CD4-positive, alpha-beta T cell treated with Interleukin-12 subunit alpha and Interleukin-12 subunit beta, for 1 hour (primary cell): ENCODE measurements at places on chromosomes 7 and 10.

DNA sequence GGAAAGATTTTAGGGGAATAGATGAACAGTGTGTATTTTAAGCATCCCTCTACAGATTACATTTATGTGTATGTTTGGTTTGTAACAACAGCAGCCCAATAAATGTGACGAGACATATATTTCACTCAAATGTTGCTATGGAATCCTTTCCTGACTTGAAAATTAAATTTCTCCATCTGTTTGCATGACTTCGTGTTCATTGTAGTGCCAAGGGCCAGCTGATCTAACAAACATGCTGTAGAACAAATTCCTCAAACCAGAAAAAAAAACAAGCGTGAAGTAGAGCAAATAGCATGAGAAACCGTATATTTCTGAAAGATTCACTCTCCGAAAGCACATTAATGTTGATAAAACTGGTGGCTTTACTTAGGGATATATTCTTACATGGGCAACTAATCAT is 87.8 kb downstream of the NRCAM start:
- DNase-seq, result no peak

DNA sequence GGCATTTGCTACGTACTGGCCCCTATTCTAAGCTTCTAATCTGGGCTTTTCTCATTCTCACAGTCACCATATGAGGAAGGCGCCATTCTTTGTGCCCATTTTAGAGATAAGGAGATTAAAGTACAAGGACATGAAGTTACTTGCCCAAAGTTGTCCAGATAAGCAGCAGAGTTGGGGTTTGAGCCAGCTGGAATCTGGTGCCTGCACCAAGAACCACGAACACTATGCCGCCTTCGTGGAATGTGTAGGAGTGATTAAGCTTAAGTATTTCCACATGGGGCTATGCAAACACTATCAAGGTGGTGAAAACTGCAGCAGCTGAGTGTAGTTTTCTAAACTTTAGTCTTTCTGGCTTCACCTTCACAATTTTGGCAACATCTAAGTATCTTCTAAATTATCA is 342.7 kb upstream of the ETV1 start:
- DNase-seq, result no peak

GRCh38 chr7:45407730-45408408 is 166.3 kb upstream of the ADCY1 start:
- DNase-seq, result no peak

DNA sequence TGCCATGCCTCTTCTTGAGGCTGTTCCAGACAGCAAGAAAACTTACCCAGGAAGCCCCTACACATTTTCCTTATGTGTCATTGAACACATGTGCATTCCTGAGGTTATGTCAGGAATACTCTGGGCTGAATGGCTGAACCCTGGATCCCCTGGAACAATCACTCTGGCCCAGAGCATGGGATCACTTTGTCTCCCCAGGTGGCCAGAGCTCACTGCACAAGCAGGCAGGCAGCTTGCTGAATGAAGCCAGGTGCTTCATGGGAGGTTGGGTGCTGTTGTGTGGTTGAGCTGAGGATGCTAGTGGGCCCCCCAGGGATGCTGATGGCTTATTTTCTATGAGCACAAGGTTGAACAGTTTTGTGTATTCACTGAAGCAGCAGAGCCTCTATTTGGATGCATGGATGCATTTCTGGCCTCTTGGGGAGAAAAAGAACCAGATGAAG is 54.7 kb upstream of the NPTX2 start:
- no peak for DNase-seq

DNA sequence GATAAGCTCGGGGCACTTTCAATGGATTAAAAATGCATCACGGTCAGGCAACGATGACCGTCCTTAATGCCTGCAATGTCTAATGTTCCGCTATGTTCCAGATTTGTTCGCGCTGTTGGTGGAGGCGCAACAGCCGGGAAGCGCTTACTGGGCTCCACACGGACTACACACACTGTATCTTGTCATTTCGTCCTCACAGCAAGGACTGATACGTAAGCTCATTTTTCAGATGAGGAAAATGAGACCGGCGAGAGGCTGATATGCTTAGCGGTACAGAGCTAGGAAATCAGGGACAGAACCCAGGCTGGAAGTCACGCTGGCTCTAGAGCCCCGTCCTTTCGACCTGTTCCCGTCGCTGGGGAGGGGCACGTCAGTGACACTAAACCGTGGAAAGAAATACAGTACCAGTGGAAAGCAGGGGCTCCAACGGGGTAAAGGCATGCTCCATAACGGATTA is 670 bp downstream of the TPK1 start:
- peak; percentile 46 for DNase-seq

DNA sequence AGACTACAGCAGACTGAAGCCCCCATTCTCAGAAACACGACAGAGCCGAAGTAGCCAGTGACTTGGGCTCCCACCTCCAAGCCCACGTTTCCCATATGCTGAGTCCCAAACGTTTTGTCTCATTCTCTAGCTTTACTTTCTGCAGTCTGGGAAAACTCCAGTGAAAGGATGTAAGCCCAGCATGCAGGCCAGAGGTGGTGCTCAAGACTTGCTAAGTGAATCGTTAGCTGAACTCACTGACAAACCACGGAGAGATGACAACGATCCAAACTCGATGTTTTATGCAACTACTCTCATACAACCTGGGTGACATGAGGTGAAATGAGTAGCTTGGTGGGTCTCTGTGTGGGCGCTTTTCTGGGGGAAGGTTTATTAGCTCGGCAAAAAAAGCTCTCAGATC is 731.8 kb downstream of the SUGCT start:
- DNase-seq, result no peak

- DNase-seq, result no peak
These were observed 109.5 kb upstream of the ITGB1 start for GRCh38 chr10:33067481-33067880.

DNA sequence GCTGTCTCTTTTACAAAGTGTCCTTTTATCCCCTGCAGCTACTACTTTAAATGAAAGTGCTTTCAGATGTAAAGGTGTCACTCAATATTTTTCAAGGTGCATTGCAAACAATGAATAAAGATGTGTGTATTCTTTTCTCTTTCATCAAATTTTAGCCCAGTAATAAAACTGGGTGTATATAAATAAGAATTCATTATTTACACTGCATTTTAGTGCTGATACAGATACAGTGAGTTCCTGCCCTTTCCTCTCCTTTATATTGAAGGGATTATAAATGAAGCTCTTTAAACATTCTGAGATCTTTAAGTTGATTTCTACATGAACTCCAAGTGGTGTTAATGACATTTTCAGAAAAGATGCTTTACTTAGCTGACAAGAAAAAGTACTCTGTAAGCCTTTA is 517.5 kb downstream of the PHTF2 start:
- DNase-seq, result no peak

DNA sequence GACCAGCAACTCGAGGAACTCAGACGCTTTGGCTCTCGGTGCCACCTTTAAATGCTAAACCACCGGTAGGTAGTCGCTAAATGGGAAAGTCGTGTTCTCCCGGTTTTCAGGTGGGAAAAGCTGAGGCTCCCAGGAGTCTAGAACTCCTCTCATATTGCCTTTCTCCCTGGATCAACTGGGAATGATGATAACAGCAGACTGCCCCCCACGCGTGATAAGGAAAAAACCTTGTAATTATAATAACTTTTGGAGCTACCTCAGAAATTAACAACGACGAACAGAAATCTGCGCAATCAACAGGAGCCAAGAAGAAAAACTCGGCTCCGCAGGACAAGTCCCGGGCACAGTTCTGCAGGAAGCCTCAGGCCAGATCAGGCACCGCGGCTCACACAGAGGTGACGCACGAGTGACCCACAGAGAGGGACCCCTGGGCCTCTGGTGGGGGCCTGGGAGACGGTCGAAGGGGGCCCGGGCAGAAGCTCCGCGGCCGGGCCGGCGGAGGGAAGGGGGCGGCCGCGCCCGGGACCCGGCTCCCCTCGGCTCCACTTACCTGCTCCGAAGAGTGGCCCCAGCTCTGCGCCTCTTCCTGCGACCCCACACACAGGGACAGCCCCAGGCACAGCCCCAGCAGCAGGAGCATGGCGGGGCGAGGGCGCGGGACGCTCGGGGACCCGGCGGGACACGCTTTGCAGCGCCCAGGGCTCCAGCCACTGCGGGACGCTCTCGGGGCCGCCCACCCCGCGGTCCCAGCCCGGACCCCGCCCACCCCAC is at the start of gene ITIH5:
Gene ITIH5, minus strand, starts transcription at position 714 of the 771 bp plus-strand sequence. Its CDS starts 74 bp downstream, at position 640.
- DNase-seq, result no peak

- no peak for DNase-seq
These were observed 63.5 kb downstream of the LGI1 start for GRCh38 chr10:93821051-93821772.

- no peak for DNase-seq
These were observed 6.1 kb downstream of the CRYGN start for GRCh38 chr7:151433721-151434400.

- DNase-seq, result no peak
These were observed 16.1 kb downstream of the COL17A1 start for GRCh38 chr10:104069613-104070012.

DNA sequence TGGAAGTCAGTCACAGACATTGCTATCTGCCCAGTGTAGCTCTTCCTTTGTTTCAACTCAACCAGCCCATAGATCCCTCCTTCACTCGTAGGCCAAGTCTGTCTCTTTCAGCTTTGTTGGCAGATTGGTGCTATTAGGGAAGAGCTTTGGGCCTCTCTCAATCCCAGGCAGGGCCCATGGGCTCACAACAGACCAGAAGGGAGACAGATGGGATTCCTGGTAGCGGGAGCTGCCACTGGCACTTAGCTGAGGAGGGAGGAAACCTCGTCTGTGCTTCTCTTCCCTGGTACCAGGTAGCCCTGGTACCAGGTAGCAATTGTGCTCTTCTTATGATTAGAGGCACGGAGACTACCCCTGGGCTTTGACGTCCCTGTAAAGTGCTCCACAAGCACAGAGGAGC is 592.0 kb downstream of the TYW1 start:
- DNase-seq, result no peak

DNA sequence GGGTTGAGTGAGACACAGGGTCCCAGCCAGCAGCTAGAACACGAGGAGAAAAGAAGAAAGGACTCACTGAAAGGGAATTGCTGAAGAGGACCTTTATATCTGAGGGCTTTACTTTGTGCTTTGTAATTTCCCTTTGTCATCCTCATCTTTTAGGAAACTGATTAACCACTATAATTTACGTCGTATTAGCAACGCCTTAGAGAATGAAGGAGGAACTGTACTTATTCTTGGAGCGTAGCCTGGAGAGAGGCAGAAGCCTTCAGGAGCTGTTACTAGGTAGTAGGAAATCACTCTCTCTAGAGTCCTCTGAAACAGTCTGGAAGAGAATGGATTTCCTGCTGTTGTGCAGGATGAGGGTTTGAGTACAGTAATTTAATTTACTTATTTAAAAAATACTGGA is 101.0 kb upstream of the STEAP1B start:
- no peak for DNase-seq

DNA sequence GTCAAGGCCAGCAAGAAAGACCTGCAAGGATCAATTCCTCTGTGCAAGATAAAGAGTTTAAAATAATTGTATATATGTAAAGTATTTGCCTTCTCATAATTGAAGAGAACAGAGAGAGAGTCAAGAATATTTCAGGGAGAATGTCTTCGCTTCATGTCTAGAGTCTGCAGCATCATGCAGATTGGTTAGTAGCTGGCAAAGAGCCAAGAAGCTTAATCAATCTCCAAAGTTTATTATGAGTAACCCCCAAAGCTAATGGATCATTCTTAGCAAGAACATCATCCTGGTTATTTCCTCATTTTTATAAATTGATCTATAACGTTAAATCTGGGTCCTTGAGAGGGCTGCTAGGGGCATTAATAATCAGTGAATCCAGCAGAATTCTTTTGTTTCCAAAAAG is 38.9 kb upstream of the CTBP2 start:
- DNase-seq, result no peak

DNA sequence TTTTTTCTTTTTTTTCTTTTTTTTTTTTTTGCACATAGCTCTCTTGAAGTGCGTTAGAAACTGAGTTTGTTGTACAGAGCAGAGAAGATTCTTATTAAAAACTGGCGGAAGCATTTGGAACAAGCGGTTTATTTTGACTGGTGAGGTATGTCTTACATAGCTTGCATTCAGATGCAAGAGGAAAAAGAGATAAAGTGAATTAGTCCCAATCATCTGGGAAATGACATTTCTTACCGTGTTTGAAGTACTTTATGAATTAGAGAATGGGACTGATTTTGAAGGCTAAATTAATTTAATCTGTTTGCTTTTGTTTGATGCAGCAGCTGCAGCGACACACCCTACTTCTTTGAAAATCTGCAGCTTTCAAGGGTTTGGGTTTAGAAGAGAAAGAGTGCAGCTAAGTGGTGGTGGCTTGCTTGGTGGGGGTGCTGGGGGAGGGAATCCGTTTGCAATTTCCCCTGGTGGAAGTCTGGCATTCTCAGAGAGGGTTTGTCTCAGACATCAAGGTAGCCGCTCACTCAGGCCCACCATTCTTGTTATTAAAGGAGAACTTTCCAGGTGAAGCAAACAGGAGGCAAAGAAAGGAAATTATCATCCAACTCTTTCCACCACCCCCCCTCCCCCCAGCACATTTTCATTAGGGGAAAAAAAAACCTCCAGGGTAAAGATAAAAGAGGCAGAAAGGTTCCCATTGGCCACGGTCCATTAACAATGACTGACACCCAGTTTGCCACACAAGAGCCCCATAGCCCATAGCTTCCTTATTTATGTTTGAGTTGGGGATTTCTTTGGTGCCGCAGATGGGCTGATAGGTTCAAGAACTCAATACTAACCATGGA is 231.7 kb downstream of the SKIDA1 start:
- no peak for DNase-seq

DNA sequence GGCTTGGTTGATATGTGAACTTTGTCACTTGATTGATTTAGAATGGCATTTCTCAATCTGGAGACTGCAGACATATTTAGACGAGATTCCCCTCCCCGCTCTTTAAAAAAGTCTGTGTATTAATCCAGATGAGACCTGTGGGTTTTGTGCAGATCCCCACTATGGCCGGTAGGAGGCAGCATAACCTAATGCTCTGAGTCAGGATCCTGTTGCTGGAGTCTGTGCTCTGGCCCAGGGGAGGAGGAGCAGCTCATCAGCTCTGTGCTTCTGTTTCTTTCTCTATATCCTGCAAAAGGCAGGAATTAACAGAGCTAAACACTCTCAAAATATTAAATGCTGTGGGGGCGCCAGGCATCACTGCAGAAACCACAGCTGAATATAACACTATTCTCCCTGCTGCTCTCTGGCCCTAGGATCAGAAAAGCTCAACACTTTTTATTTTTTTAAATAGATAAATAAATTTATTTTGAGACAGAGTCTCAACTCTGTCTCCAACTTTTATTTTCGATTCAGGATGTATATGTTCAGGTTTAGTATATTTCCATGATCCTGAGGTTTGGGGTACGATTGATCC is 23.9 kb upstream of the SEPHS1 start:
- DNase-seq, result peak; percentile 79

GRCh38 chr10:48744587-48744986 is 59.9 kb downstream of the WDFY4 start:
- DNase-seq, result no peak

- DNase-seq, result no peak
These were observed 51.3 kb upstream of the STEAP4 start for GRCh38 chr7:88357781-88358525.

- DNase-seq, result no peak
These were observed 12.3 kb downstream of the SCART1 start for GRCh38 chr10:133465950-133466474.

GRCh38 chr10:124955868-124956267 is 13.9 kb downstream of the ZRANB1 start:
- DNase-seq, result no peak
